SW 1271 (cell line): ENCODE measurements at places on chromosomes 1 and 21.

DNA sequence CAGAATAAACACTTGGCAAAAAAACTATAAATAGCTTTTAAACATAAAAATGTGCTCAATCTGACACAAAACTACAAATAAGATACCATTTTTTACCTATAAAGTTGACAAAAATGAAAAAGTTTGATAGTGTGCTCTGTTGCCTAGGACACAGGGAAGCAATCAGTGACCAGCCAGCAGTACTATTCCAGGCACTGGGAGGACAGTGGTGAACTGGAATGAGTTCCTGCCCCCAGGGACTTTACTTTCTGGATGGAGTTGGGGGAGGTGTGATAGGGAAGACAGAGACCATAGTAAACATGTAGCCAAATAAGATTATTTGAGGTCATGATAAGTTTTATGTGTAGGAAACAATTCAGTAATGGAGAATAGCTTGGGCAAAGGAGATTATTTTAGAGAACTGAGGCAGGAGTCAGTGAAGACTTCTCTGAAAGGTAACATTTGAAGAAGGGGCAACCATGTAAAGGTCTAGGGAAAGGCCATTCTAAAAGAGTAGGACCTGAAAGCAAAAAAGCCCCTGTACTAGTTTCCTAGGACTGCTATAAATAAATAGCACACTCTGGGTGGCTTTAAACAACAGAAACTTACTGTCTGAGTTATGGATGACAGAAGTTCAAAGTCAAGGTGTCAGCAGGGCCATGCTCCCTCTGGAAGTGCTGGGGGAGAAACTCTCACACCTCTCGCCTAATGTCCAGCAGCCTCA, 42.0 kb downstream of the EEIG2 start:
- DNase-seq, result no peak

- DNase-seq, result no peak
Observed at GRCh38 chr1:172470149-172470548, 26.3 kb upstream of the PIGC start.

GRCh38 chr21:26819740-26820324, 25.4 kb downstream of the ADAMTS1 start:
- no peak for DNase-seq

DNA sequence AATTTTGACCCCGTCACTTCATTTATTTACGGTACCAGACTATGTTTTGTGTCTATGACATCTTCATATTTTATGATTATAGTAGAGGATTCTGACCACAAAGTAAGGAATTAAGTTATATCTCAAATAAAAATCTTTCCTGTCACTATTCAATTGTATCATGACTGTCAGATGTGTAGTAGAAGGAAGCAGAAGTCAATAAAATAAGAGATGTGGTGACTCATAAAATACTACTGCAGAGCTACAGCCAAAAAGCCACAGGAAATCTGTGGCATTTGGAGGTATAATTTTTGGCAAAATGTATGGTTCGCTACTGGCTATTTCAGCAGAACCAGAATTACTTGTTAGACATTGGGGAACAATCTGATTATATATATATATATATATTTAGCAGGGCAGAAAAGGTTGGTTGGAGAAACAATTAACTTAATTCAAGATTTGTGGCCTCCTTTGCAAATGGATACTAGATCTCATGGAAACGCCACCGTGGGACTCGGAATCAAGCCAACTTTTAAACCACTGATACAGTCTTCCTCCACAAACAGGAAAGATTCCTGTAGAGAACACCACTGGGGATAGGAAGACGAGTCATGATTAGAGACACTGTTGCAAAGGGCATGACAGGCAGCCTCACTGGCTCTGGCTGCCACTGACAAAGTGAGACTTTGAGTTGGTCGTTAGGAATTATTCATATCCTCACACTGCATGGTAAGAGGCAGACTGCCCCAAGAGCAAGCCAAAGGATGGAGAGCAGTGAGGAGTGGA, 5.1 kb downstream of the FCRL2 start:
- no peak for DNase-seq

GRCh38 chr1:174812656-174813055, 187.1 kb upstream of the CACYBP start:
- no peak for DNase-seq

DNA sequence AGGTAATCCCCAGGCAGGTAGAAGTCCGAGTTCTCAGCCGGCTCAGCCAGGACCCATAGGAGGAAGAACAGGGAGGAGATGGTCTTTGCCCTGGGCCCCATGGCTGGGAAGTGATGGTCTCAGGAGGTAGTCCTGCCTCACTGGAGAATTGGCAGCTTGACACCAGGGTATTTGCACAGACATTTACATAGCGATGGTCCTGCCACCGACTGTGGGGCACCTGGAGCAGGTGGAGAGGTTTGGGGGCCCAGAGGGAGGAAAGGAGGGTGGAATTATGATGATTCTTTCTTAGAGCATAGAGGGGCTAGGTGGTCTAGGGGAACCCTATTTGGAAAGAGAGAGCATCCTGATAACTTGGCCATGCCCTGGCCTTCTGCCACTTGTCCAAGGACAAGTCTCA, at the start of gene TAS1R2:
TAS1R2 (minus strand) TSS at position 101 of the 400 bp plus-strand sequence; CDS start at position 101, 0 bp downstream.
- no peak for DNase-seq

GRCh38 chr1:214920337-214920736, 162.2 kb upstream of the KCNK2 start:
- no peak for DNase-seq

GRCh38 chr1:24856787-24857506, 73.1 kb downstream of the RUNX3 start:
- DNase-seq, result no peak

- no peak for DNase-seq
Observed at GRCh38 chr1:21638531-21639341, 30.4 kb downstream of the RAP1GAP start.

DNA sequence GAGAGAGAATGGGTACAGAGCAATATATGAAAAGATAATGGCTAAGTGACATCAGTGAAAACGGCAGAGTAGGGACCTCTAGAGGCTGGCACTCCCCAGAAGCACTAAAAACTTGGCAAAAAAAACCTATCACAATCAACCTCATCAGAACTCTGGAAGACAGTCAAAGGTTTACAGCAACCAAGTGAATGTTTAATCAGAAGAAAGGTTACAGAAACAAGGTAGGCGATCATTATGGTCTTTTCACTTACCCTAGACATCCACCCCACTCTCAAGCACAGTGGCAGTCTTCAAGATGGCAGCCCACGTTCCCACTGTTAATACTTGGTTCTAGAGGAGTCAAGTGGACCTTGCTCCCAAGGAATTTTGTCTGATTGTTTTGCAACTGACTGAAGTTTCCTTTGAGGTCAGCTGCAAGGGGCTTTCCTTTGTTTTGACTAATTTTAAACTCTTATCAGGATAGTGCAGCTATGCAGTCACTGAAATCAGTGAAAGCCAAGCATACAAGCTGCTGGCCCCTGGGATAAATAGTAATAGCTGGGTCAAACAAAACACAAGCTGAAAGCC, 7.2 kb downstream of the KIFAP3 start:
- no peak for DNase-seq

- no peak for DNase-seq
Observed at GRCh38 chr1:41673378-41673777, 188.9 kb upstream of the EDN2 start.

- DNase-seq, result no peak
Observed at GRCh38 chr1:72285074-72285425, 2.7 kb upstream of the NEGR1 start.

DNA sequence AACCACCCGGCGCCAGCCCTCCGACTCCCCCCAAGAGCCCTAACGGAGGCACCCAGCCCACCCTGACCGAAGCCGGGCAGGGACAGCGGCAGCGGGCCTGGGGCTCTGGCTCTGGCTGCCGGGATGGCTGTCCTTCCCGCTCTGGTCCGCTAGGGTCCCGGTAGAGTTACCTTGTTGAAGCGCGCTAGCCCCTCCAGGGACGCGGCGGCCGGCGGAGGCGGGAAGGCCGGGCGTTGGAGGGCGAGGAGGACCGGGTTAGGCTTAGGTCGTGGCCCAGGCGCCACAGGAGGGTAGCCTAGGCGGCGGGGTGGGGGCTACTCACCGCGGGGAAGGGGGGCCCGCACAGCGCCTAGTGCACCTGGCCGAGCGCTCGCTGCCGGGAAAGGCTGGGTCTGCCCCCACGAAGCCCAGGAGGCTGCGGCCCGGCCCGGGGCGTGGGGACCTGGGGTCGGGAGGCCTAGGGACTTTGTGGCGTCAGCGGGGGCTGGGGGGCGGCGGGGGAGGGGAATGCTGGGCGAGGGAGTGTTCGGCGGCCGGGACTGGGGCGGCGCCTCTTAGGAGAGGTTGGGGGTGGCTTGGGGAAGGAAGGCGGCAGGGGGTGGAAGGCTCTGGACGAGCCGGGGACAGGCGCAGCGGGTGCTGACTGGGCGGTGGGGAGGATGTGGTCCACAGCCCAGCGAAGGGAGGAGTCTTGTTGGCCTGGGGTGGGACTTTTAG, at the start of gene TRIM17:
TRIM17 (minus strand) TSS at position 645 of the 717 bp plus-strand sequence. CDS start 1,789 bp downstream, outside the sequence.
- DNase-seq, result no peak

- DNase-seq, result no peak
Observed at GRCh38 chr1:246785494-246786111, 61.4 kb downstream of the SCCPDH start.

DNA sequence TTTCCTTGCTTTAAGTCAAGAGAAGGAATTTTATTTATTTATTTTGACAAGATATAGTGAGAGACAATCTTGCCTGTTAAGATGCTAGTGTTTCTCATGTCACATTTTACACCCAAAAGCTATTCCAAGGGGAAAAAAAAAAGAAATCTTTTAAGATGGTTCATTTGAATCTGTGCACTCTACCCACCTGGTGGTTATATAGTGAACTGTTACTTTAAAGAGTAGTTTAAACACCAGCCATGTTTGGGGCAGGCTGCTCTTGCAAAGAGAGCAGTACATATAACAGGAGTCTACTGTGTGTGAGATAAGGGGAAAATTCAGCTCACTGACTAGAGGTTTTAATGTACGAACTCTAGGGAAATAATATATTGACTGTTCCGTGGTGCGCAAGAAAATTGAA, 3.3 kb upstream of the ELAVL4 start:
- no peak for DNase-seq

DNA sequence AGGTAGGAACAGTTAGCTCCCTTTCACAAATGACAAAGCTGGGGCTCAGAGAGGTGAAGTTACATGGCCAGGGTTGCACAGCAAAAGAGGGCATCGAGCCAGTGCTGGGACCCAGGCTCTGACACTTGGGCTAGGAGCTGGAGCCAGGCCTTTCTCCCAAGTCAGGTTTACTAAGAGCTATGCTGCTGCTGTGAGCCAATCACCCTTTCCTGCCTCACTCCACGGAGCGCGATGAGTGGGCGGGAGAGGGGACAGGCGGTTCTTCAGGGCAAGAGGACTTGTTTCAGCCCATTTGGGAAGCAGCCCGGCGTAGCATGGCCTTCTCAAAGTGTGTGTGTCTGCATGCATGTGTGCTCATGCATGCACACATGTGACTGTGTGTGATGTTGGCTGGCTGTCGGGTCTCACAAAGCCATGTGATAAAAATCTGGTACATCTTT, 10.6 kb downstream of the ID3 start:
- DNase-seq, result no peak

GRCh38 chr21:31964692-31965091, 91.9 kb downstream of the HUNK start:
- no peak for DNase-seq

GRCh38 chr1:236156512-236157208, 14.3 kb downstream of the GPR137B start:
- no peak for DNase-seq

- DNase-seq, result no peak
Observed at GRCh38 chr1:227941509-227942020, 6.2 kb downstream of the WNT9A start.

DNA sequence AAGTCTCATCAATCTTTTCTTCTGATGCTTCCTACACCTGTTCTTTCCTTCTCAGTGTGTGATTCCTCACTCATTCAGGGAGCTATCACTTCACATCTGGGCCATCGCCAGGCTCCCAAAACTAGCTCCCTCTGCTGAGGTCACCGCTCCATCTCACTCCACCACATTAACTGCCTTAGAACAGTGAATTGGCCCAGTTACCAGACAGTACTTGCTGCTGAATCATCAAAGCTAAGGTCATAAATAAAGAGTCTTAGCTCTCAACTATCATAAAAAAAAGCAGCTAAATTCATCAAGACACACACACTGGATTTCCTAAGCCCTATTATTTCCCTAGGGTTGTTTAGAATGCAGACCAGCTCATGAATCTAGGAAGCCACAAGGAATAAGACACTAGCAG, 18.8 kb upstream of the SRM start:
- DNase-seq, result no peak

DNA sequence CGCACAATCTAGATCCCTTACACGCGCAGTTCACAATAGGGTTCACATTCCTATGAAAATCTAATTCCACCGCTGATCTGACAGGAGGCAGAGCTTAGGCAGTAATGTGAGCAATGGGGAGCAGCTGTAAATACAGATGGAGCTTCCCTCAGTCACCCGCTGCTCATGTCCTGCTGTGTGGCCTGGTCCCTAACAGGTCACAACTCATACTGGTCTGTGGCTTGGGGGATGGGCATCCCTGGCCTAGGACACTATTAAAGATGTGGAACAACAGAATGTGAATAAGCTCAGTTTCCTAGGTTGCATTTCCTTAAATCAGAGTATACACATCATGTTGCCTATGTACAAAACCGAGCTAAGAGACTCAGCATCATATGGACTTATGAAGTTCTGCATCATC, 16.2 kb downstream of the IFI44 start:
- DNase-seq, result no peak

- no peak for DNase-seq
Observed at GRCh38 chr1:20008391-20008841, 29.0 kb upstream of the PLA2G2A start.

DNA sequence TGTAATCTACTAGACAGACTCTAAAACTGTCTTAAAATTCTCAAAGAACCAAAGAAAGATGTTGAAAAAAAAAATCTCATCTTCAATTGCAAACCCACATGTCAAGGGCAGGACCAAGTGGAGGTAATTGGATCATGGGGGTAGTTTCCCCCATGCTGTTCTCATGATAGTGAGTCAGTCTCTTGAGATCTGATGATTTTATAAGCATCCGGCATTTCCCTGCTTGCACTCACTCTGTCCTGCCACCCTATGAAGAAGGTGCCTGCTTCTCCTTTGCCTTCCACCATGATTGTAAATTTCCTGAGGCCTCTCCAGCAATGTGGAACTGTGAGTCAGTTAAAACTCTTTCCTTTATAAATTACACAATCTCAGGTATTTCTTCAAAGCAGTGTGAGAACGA, 257.0 kb downstream of the HHIPL2 start:
- DNase-seq, result no peak

GRCh38 chr1:103198076-103198475, 89.8 kb upstream of the COL11A1 start:
- DNase-seq, result no peak
